ENCODE measurements at places on chromosomes 5 and 9. TPM values are rescaled to one million over a fixed set of nuclear protein-coding genes. Genes with fewer than 3 reads are reported as not detected.

GRCh38 chr9:638152-638551 lies 203.3 kb upstream of the DMRT1 start:
- no peak overlapping the region for H3K4me3 ChIP-seq
- no peaks in the 10 kb centered on the region for H3K36me3 ChIP-seq
- no peaks in the 10 kb centered on the region for H3K27me3 ChIP-seq

DNA sequence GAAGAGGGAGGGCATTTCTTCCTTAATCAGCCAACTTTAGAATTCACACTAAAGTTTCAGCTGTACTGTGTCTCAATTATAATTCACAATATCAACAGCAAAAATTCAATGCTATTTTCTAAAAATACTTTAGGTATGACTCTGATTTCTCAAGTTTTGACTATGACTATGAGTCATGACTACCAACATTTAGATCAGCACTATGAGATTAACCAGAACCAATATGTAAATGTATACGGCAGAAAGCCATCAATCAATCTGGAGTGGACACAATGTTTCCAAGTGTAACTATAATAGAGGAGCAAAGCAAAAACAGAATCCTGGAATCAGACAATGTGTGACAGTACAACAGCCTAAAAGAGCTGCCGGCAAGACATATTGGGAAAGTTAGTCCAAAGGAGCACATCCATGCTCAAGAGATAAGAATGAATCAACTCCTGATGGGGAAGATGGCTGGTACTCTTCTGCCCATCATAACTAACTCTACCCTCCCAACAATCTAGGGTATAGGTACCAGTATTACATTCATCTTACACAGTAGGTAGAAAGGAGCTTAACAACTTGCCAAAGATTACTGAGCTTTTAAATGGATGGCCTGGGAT lies 294.4 kb downstream of the SEMA5A start:
- peaks cover 30% of the 10 kb centered on the region for H3K4me1 ChIP-seq
- DNase-seq: no peak
- H3K27me3 ChIP-seq: no peaks in the 10 kb centered on the region
- H3K4me3 ChIP-seq: no peak overlapping the region
- peaks cover 12% of the 10 kb centered on the region for H3K36me3 ChIP-seq

DNA sequence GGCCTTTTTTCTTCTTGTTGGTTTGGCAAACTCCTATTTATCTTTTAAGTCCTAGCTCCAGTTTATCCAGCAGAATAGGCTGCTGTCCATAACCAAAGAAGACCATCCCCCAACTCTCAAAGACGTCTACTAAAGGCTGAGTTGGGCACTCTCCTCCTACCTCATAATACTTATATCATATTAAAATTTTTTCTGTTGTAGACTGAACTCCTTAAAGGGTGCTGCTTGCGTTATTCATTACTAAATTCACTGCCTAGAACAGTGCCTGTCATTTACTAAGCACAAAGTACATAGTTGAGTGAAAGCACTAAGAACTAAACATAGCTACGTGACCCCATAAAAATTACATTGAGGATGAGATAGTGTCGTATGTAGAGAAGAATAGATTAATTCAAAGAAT lies 21.7 kb downstream of the DCP2 start:
- H3K27me3 ChIP-seq: no peaks in the 10 kb centered on the region
- peaks cover 11% of the 10 kb centered on the region for H3K4me1 ChIP-seq
- H3K36me3 ChIP-seq: peaks cover 8% of the 10 kb centered on the region

- H3K4me3 ChIP-seq: no peak overlapping the region
- H3K27me3 ChIP-seq: no peaks in the 10 kb centered on the region
- peaks cover 8% of the 10 kb centered on the region for H3K36me3 ChIP-seq
- H3K27ac ChIP-seq: no peak overlapping the region
Measured at GRCh38 chr5:134139377-134139851, 24.9 kb downstream of the TCF7 start.

DNA sequence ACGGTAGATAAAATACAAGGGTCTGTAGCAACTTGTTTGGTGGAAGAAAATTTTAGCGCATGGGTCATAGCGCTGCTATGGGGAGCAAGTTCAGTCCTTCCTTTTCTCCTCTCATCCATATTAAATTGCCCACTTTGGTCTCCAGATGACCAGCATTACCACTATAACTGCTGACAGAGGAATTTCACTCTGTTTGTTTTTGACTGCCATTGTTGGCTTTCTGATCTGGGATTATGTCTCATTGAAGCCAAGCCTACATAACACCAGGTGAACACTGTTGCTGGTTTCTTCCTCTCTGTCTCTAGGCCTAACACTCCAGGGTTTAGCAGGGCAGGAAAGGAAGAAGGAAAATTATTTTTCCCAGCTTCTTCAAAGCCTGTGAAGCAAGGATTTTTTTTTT lies 6.6 kb upstream of the SUB1 start:
- peaks cover 9% of the 10 kb centered on the region for H3K4me1 ChIP-seq
- no peaks in the 10 kb centered on the region for H3K27me3 ChIP-seq
- no peak overlapping the region for H3K4me3 ChIP-seq
- DNase-seq: no peak
- H3K36me3 ChIP-seq: peaks cover 3% of the 10 kb centered on the region
- H3K27ac ChIP-seq: no peak overlapping the region

- H3K4me1 ChIP-seq: peaks cover 36% of the 10 kb centered on the region
- no peak overlapping the region for H3K27ac ChIP-seq
- H3K27me3 ChIP-seq: no peaks in the 10 kb centered on the region
- DNase-seq: no peak
- H3K4me3 ChIP-seq: no peak overlapping the region
Measured at GRCh38 chr5:103446813-103447212, 115.8 kb downstream of the NUDT12 start.

SPINK13 gene
- not detected for total RNA-seq

SNX18 gene
- 50.4 TPM for total RNA-seq

PCDHB10 gene
- total RNA-seq: 4.3 TPM
